Heart left ventricle (tissue), 16 donors: ENCODE measurements at places on chromosomes 6 and 20.

GRCh38 chr6:115067690-115068447, 725.0 kb upstream of the HS3ST5 start:
- DNase-seq, result no peak

DNA sequence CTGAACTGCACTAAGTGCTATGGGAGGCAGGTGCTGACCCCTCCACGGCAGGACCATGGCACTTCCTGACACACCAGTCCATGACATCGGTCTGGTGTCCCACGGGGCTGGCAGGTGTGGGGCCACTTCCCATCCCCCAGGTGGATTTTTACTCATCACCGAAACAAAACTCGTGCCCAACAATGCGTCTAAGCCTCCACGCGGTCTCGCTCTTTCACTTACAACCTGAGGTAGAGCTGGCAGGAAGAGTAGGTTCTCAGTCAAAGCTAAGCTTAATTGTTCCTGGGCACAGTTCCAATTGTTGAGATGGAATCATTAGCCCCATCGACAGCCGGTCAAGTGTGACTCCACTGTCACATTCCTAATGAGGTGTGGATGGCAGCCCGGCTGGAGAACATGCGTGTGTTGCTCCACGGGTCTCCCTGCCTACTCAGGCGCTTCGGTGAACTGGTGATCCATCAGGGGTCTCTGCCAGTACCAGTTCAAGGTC, 125.7 kb downstream of the SLC23A2 start:
- DNase-seq, result peak; percentile 48

GRCh38 chr6:20377623-20378265, 23.9 kb upstream of the E2F3 start:
- DNase-seq, result no peak

DNA sequence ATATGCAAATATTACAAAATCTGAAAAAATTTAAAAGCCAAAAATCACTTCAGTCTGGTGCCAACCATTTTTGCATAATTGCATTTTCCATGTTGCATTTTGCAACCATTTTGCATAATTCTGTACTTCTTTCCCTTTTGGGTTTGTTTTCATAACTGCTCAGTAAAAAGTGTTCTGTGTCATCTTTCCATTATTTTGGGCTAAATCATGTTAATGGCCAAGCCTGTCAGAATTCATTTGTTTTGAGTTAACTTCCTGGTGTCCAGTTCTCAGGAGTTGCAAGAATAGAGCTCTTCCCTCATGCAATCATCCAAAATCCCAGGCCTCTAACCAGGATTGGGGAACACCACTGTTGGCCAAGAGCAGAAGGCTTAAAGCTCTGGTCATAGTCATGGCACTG, 133.6 kb downstream of the MTHFD1L start:
- DNase-seq, result no peak

- DNase-seq, result no peak
Observed at GRCh38 chr6:27866357-27867050, 45.7 kb downstream of the OR2B2 start.

- no peak for DNase-seq
Observed at GRCh38 chr6:170124836-170125235, 166.0 kb downstream of the DLL1 start.

- no peak for DNase-seq
Observed at GRCh38 chr6:19342616-19343015, 494.6 kb upstream of the ID4 start.

GRCh38 chr6:139693735-139694134, 319.3 kb upstream of the CITED2 start:
- DNase-seq, result no peak

DNA sequence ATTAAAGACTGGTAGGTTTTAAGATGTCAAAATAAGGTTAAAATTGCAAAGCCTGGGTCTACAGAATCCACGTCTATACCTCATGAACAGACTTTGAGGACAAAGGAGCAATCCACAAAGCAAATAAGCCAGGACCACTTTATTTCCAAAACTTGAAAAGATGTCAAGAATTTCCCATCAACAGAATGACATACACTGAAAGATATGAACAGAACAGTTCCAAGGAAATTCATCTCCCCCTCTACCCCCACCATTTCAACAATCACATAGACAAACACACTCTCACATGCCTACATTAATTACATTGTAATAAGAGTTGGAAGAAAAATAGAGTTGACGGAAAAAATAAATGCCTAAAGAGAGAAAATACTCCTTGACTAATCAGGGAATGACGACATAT, 45.2 kb upstream of the NHSL1 start:
- no peak for DNase-seq

GRCh38 chr6:107668743-107669474, 155.2 kb downstream of the SCML4 start:
- no peak for DNase-seq

GRCh38 chr6:53366128-53366641, 17.4 kb upstream of the ELOVL5 start:
- no peak for DNase-seq

DNA sequence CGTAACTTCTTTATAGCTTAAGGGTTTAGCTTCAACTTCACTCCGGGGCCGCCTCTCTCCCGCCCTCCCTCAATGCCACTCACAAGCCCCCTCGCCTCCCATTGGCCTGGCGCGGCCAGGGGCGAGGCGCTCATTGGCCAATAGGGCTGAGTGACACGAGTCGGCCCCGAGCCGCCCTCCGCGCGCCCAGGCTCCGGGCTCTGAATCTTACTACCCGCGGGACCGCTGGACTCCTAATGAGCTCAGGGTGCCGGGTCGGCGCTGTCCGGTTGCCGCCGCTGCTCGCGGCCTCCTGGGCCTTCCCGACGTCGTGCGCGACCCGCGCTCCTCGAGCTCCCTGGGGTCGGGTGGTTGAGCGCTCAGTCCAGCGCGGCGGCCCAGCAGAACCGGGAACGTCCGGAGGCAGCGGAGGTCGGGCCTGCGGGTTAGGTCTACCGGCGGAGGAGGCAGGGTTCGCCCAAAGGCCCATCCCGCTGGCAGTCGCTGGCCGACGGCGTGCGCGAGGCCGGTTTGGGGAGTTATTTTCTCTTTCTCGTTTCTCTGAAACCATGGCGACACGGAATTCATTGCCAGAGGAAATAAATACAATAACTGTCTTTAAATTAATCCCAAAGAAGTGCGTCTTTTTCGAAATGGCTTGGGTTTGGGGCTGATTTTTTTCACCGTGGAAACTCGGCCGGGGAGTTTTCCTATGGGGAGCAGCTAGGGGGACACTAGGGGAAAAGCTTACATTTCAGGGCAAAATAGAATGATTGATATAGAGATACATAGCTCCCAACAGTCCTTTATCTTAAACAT, at the start of gene SIM1:
TSS of gene SIM1 (minus strand) at position 19 of the 798 bp plus-strand sequence. CDS start 1,453 bp downstream, outside the sequence.
- peak; percentile 44 for DNase-seq

DNA sequence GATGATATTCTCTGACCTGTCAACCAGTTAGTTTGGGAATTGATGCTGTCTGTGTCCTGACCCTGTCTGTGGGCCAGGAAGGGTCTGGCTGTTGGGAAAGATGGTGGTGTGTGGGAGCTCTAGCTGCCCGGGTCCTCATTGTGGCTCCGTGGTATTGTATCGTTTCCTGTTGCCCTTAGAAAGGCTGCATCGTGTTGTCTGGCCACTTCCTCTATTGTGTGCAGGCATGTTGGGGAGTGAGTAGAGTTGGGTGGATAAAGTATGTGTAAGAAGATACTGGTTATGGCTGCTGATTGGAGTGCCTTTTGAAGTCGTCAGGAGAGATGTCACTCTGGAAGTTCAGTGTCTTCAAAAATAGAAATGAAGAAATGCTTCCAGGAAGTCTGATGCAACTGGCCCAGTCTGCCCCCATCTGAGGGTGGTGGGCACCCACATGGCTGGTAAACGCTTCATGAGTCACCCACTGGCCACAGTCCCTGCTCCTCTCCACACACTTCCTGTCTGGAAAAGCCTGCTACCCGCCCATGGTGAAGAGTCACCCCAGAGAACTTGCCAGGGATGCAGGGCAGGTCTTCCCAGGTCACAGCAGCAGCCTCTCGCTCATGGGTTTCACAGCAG, 27.9 kb downstream of the PPARD start:
- peak; percentile 79 for DNase-seq

DNA sequence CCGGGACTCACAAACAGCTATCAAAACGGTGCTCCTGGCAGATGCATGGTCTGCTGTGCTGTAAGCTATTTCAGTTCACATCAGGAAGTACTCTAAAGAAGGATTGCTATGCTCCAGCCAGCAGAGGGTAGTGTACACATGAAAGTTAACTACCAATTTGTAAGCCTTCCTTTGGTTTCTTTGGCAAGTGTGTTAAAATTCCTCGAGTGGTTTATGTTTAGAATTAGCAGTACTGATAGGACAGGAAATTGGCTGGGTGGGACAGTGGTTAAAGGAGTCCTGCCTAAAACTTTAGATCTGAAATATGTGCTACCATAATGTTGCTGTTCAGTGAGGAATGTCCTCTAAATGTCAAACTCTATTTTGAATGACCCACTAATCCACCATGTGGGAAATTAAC, 47.4 kb downstream of the TRMT11 start:
- DNase-seq, result peak; percentile 32

GRCh38 chr20:24199501-24199900, 210.9 kb upstream of the GGTLC1 start:
- DNase-seq, result no peak

- DNase-seq, result no peak
Observed at GRCh38 chr20:23623666-23624323, 14.0 kb downstream of the CST3 start.

GRCh38 chr6:21371676-21372171, 221.8 kb upstream of the SOX4 start:
- no peak for DNase-seq
